ENCODE measurements at places on chromosomes 13 and 19.
A peak's percentile ranks its signal among the peaks of the same experiment; 100 is the strongest.

- DNase-seq: no peak
Measured at GRCh38 chr19:53981376-53981951, 10.0 kb upstream of the CACNG6 start.

GRCh38 chr13:37302686-37303085 is 197.2 kb upstream of the CSNK1A1L start:
- no peak for DNase-seq

- no peak for DNase-seq
Measured at GRCh38 chr13:68047889-68048288, 817.8 kb upstream of the PCDH9 start.

DNA sequence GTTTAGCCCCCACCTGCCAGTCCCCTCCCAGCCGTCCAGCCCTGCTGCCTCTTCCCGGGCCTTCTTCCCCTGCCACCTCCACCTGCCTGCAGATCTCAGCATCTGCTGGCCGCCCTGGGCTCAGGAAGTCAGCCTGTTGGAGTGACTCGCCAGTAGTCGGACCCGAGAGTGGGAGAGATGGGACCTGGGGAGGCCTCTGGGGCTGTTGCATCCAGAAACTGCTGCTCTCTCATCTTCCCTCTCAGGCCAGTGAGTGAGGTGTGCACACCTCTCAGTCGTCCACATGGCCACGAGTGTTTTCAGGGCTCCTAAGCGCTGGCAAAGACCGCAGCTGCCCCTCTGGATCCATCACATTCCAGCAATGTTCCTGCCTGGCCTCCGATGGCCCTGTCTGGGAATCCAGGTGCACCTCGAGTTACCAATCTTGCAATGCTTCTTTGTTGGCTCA is 151.8 kb upstream of the SOX1 start:
- peak; percentile 29 for DNase-seq

GRCh38 chr19:33416307-33417215 is 43.1 kb downstream of the CEBPG start:
- DNase-seq: peak; percentile 48

DNA sequence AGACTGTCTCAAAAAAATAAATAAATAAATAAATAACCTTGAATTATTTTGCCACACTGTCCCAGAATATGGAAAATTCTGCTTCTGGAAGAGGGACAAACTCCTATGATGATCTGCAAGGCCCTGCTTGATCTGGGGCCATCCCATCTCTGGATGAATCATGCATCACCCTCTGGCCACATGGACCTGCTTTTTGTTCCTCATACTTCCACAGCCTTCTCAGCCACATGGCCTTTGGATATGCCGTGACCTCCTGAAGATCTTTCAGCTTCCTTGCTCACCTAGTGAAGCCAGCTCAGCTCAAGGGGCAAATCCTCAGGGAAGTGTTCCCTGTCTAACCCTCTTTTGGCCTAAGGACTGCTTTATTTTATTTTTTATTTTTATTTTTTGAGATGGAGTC is 10.3 kb downstream of the IER2 start:
- DNase-seq: no peak

DNA sequence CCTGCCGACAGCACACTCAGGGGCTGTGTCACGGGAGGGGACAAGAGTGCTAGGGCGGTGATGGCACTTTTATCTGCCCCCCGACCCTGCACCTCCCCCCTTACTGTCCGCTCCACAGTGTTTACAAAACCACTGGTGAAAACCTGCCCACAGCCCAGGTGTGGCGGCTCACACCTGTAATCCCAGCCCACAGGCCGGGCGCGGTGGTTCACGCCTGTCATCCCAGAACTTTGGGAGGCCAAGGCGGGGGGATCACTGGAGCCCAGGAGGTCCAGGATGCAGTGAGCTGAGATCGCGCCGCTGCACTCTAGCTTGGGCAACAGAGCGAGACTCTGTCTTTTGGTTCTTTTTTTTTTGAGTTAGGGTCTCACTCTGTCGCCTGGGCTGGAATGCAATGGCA is 11.8 kb downstream of the LINGO3 start:
- DNase-seq: no peak

GRCh38 chr19:36201684-36202083 is 12.8 kb downstream of the ZNF565 start:
- no peak for DNase-seq

DNA sequence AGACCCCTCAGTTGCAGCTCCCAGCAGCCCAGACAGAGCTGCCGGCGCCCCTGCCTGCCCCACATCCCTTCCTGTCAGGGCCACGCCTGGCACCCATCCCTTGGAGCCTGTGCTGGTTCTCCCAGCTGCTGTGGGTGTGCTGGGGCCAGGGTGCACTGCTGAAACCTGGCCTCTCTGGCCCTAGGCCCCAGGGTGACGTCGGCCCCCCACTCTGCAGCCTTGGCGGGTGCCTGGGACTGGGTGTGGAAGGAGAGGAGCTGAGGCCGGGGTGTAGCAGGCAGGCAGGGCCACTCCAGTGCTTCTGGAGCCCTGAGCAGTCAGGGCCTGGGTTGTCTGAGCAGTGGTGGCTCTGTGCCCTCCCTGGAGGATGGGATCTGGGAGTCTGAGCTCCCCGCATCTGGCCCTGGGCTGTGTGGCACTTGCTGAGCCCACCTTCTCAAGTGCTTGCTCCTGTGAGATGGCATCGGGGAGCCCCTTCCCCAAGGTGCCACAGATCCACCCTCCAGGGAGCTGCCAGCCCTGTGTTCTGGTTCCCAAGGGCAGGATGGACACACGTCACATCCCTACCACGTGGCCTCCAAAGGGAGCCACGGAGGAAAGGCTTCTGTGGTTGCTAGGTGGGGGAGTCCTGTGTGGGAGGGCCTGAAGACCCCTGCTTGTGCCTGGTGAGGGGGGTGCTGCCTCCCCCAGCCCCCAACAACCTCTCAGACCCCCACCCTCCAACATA is 5.2 kb downstream of the PLEKHJ1 start:
- no peak for DNase-seq

DNA sequence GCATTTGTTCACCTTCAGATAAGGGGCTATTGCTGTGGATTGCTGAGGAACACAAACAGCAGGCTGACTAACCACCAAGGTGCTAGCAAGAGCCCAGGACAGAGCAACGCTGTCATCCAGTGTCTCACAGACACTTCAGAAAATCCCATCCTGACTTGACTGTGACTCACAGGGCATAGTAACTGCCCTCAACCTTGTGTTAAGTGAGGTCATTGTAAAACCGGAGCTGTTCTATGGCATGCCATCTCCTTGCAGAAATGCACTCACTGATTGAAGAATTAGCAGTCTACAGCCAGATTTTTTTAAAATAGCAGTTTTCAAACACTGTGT is 51.1 kb downstream of the TNFRSF19 start:
- no peak for DNase-seq

GRCh38 chr13:99033814-99034213 is 56.0 kb upstream of the DOCK9 start:
- no peak for DNase-seq

DNA sequence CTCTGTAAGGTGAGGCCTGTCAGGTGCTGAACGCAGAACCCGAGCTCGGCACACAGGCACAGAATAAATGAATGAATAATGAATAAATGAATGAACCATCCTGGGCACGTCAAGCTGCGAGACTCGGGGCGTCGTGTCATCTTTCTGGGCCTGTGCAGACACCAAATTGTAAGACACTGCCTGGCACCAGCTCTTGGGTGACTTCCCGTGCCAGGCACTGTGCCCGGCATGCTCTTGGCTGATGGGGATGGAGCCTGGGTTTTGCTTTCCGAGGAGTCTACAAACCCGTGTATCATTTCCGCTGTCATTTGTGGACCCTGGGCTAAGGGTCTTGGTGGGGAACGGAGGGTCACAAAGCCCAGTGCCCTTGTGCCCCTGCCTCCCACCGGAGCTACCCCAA is 43.9 kb downstream of the CELF5 start:
- no peak for DNase-seq

DNA sequence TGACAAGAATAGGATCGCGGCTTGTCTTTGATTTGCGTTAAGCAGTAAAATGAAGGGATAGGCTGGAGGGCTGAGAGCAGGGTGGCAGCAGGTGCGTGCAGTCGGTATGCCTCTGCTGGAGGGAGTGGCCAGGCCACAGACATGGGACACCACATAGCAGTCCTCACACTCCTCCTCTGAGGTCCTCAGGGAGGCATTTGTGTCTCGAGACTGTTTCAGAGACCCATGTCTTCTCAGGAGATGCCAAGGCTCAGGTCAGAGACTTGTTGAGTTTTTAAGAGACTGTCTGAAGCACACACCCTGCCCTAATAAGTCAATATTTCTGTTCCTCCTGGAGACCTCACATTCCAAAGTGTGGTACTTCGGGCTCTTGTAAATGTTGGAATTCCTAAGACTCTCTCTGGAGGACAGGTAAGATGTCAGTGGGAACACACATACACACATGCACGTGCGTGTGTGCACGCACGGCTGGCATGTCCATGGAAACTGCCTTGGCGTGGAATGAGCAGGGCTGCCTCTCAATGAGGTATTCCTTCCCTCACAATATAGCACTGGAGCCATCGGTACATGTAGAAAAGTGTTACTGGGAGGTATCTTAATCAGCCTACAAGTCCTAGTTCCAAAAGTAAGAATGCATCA is 46.4 kb downstream of the COL4A2 start:
- DNase-seq: no peak

GRCh38 chr13:103908911-103909310 is 842.7 kb upstream of the SLC10A2 start:
- no peak for DNase-seq

DNA sequence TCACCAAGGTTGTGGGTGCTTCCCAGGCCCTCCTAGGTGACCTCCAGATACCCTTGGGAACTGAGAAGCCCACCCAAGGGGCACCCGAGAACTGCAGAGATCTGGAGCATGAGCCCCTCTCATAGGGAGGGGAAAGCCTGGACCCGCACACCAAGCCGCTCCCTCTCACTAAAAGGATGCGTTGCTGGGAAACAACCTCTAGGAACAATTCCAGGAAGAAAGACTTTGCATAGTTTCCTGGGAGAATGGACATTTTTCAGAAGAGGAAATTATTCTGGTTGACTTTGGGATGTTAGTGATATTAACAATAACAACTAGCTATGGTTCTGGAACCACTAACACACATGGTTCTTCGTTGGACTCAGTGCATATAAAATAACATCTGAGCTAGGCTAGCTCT is 64.6 kb downstream of the SLC7A1 start:
- DNase-seq: no peak

- no peak for DNase-seq
Measured at GRCh38 chr19:30316560-30317106, 55.6 kb upstream of the ZNF536 start.

- DNase-seq: peak; percentile 65
Measured at GRCh38 chr19:40974633-40975037, 16.4 kb upstream of the CYP2B6 start.

- no peak for DNase-seq
Measured at GRCh38 chr13:112443191-112443994, 67.2 kb downstream of the SPACA7 start.

- DNase-seq: no peak
Measured at GRCh38 chr19:805600-806550, 8.6 kb downstream of the PTBP1 start.

GRCh38 chr13:48804821-48805601 is 151.3 kb downstream of the CYSLTR2 start:
- no peak for DNase-seq

- no peak for DNase-seq
Measured at GRCh38 chr13:32125751-32126150, 94.2 kb downstream of the FRY start.

- peak; percentile 68 for DNase-seq
Measured at GRCh38 chr13:110455941-110456340, 105.6 kb downstream of the RAB20 start.

- DNase-seq: no peak
Measured at GRCh38 chr19:43804432-43804831, 2.2 kb upstream of the LYPD5 start.

DNA sequence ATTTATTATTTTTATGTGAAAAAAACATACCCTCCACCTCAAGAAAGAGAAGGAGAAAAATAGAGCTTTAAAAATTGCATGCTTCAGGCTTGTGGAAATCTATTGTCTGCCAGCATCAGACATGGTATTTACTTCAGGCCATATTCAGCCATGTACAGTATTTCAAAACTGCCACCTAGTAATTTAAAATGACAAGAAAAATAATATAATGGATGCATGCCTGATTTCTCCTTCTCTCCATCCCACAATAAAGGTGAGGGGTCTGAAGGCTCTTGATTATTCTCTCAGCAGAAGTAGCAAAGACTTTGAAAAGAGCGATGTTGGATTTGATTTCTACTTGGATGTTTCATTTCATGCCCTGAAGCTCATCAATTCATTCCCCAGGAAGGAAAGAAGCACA is 250.7 kb downstream of the TBC1D4 start:
- no peak for DNase-seq

GRCh38 chr13:28442839-28443238 is 52.1 kb downstream of the FLT1 start:
- no peak for DNase-seq

GRCh38 chr19:15976836-15977689 is 28.3 kb downstream of the OR10H4 start:
- no peak for DNase-seq

DNA sequence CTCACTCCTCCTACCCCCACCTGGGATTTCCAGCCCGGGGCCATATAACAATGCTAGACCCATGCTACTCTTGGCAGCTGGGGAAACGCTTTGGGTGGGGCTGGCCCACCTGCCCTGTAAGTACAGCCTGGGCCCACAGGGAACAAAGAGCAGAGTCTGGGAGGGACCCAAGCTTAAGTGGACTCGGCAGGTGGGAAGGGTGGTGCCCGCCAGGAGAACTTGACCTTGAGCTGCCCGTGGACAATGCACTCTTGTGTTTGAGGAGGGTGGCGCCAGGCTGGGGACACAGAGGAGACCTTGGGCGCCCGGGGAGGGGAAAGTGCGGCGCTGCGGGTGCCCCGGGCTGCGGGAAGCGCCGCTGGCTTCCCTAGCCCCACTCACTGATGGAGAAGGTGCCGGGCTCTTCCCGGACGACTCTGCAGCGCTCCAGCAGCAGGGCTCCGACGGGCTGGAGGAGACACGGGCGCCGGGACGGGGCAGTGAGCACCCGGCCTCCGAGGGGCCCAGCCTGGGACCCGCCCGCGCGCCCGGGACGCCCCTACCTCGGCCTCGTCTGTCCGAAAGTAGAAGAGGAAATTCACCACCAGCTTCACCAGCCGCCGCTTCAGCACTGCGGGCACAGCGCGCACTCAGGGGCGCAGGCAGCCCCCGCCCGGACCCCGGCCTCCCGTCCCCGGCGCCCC is 607 bp downstream of the PLEKHJ1 start:
- no peak for DNase-seq

DNA sequence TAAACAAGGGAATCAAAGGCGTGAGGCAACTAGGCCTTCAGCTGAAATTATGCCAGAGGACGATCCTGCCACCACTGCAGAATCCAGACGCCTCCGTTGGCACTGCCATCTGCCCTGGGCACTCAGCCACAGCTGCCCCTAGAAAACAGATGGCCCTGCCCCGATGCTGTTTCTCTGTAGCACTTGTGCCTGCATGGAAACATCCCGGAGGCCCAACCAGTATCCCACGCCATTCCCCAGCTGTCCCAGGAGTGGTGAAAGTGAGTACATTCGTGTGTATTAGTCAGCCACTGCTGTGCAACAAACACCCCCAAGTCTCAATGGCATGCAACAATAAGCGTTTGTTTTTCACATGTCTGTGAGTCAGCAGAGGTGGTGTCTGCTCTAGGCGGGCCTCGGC is 8.9 kb upstream of the CRTC1 start:
- DNase-seq: no peak

Data from mesothelial cell of epicardium (in vitro differentiated cells).